H54 (cell line): ENCODE measurements at places on chromosomes 4 and X.

- DNase-seq: no peak
These were observed 470.0 kb upstream of the INTU start for GRCh38 chr4:127162741-127163140.

GRCh38 chr4:30495251-30495650, 224.9 kb upstream of the PCDH7 start:
- no peak for DNase-seq

- no peak for DNase-seq
These were observed 18.7 kb downstream of the GPM6B start for GRCh38 chrX:13798184-13798583.

- no peak for DNase-seq
These were observed 5.2 kb downstream of the GABRA3 start for GRCh38 chrX:152445926-152446325.

DNA sequence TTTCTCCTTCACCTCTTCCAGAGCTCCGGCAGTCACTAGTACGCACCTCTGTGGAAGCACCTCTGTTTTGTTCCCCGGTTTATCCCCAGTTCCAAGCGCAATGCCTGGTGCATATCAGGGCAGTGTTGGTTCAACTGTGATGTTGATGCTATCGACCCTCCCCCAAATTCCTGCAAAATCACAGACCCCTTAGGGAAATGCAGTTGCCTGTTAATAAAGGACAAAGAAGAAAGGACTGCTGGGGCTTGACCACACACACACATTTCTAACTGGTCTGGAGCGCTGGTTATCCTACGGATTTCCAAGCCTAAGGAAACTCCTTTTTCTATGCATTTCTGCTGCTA, 530 bp upstream of the NMU start:
- DNase-seq: no peak
